Activated T-cell treated with anti-CD3 and anti-CD28 coated beads, Interleukin-2, amount 50 U/mL, for 72 hours (primary cell): ENCODE measurements at places on chromosomes 6 and 20. TPM values are rescaled to one million over a fixed set of nuclear protein-coding genes. Genes with fewer than 3 reads are reported as not detected.

DNA sequence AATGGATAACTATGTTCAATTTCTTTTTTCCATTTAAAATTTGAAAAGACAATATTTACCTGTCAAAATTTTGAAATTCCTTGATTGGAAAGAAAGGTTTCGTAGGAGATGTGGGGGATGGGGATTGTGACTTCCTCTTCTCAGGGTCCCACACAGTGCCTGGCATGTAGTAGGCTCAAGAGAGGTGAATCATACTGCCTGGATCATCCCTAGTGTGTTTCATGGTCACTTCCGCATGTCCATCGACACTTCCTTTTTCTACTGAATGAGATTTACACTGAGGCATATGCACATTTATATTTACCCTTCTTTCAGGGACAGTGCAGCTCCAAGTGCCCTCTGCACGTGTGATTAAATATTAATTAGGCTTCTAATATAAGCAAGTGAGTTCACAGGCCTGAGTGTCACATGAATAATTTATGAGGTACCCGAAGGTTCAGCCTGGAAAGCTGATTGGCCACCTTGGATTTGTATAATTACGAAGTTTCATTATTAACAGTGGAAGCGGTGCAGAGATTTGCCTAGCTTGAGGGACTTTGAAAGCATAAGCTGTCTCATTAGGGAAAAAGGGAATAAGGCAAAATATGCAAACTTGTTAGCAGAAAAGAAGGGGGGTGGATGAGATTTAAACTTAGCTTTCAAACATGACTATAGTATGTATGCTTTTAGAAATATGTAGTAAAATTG is 177.5 kb upstream of the MMS22L start:
- peaks cover 9% of the 10 kb centered on the region for H3K27me3 ChIP-seq
- DNase-seq, result no peak
- no peaks in the 10 kb centered on the region for H3K4me1 ChIP-seq
- H3K4me3 ChIP-seq, result no peak overlapping the region
- H3K36me3 ChIP-seq, result no peaks in the 10 kb centered on the region

GRCh38 chr6:37940074-37940847 is 120.7 kb downstream of the ZFAND3 start:
- no peak overlapping the region for H3K27ac ChIP-seq
- no peaks in the 10 kb centered on the region for H3K36me3 ChIP-seq
- H3K27me3 ChIP-seq, result no peaks in the 10 kb centered on the region
- peaks cover 54% of the 10 kb centered on the region for H3K4me1 ChIP-seq
- no peak for DNase-seq
- no peak overlapping the region for H3K4me3 ChIP-seq

Gene GATA5
- not detected for total RNA-seq

GRCh38 chr6:42774201-42774600 is 7.7 kb upstream of the BICRAL start:
- peaks cover 73% of the 10 kb centered on the region for H3K4me1 ChIP-seq
- H3K4me3 ChIP-seq, result peak overlapping the region; percentile 76
- H3K36me3 ChIP-seq, result peaks cover 1% of the 10 kb centered on the region
- peak; percentile 58 for DNase-seq
- H3K27me3 ChIP-seq, result no peaks in the 10 kb centered on the region

DNA sequence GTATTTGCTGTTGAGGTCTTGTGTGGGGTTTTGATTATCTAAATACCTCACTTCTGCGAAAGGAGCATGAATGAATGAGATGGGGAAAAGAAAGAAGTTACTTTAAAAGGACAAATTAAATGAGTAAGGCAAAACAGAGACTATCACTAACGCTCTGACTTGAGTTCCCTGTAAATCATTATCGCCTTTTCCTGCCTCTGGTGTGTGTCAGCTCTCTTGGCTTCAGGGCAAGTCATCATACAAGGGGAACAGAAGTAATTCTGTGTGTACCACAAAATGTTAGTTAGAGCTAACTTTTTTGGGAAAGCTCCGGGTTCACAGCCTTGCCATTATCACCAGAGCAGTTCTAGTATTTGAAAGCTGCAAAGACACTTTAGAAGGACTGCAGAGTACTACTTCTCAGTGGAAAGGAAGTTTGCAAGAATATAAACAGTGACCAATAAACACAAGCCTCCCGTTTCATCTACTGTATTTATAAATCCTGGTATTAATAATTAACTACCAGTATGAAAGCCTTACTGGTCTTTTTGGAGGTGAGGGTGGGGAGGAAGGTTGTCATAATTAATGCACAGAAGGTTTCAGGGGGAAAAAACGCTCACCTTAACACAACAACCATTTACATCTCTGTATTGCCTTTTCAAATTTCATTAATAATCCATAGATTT is 1.2 kb downstream of the DZANK1 start:
- no peaks in the 10 kb centered on the region for H3K36me3 ChIP-seq
- H3K4me1 ChIP-seq, result peaks cover 13% of the 10 kb centered on the region
- H3K27ac ChIP-seq, result peak overlapping the region; percentile 33
- peak overlapping the region; percentile 86 for H3K4me3 ChIP-seq
- no peak for DNase-seq

- H3K27me3 ChIP-seq, result peaks cover 10% of the 10 kb centered on the region
- no peaks in the 10 kb centered on the region for H3K36me3 ChIP-seq
These were observed 393.6 kb downstream of the CD83 start for GRCh38 chr6:14511061-14511586.

Gene HNF4A
- not detected for total RNA-seq

- H3K4me3 ChIP-seq, result no peak overlapping the region
- peaks cover 4% of the 10 kb centered on the region for H3K36me3 ChIP-seq
- no peaks in the 10 kb centered on the region for H3K4me1 ChIP-seq
- no peak overlapping the region for H3K27ac ChIP-seq
- H3K27me3 ChIP-seq, result peaks cover 2% of the 10 kb centered on the region
These were observed 105.3 kb upstream of the SLC22A16 start for GRCh38 chr6:110581679-110582078.

DNA sequence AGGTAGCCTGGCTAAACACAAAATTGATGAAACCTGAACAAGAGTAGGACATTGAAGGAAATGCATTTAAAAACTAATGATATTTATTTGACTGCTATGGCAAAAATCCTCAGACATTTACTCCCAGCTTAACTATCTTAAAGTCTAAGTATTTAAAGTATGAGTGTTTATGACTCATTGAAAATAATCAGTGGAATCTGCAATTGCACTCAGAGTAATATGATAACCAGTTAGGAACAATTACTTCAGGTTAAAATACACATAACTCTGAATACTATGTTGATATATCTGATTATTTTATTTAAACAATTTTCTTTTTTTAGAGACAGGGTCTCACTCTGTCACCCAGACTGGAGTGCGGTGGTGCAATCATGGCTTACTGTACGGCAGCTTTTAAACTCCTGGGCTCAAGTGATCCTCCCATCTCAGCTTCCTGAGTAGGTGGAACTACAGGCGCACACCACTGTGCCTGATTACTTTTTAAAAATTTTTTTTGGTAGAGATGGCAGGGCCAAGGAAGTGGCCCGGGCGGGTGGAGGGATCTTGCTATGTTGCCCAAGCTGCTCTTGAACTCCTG is 43.9 kb downstream of the FILIP1 start:
- H3K4me3 ChIP-seq, result no peak overlapping the region
- peaks cover 19% of the 10 kb centered on the region for H3K27me3 ChIP-seq
- no peaks in the 10 kb centered on the region for H3K36me3 ChIP-seq
- no peaks in the 10 kb centered on the region for H3K4me1 ChIP-seq

GRCh38 chr6:63527658-63528514 is 44.4 kb upstream of the LOC128125822 start:
- H3K27ac ChIP-seq, result no peak overlapping the region
- peaks cover 24% of the 10 kb centered on the region for H3K4me1 ChIP-seq
- no peak overlapping the region for H3K4me3 ChIP-seq
- H3K36me3 ChIP-seq, result no peaks in the 10 kb centered on the region

DNA sequence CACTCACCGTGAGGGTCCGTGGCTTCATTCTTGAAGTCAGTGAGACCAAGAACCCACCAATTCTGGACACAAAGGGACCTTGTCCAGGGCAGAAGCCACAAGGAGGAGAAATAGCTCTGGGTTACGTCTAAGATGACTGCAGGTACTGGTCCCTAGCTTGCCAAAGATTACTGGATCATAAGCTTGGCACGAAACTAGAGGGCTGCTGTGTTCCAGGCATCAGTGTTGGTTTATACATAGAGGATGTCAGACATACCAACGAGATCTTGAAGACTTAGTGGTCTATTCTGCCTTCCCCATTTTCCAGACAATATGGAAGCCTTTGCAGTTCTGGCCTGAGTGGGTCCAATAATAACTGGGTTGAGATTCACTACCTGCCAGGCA is 175.7 kb downstream of the TBX18 start:
- H3K4me3 ChIP-seq, result peak overlapping the region; percentile 75
- H3K36me3 ChIP-seq, result no peaks in the 10 kb centered on the region
- no peak for DNase-seq
- peaks cover 5% of the 10 kb centered on the region for H3K4me1 ChIP-seq
- H3K27ac ChIP-seq, result no peak overlapping the region

DNA sequence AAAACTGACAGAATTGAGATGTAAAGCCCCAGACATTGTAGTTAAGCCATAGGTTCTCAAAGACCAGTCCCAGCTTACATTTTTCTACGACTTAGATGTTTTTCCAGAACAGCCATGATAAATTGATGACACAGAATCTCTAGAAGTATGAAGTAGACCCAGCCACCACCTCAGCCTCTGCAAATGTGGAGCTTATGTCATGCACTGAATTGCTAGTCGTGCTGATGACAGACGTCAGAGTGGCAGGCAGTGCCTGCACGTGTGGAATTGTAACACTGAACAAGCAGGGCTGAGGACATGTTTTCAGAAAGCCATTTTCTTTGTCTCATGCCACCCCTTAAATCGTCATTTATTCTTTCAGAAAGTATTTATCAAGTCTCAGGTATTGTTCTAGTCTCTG is 72.4 kb upstream of the TMEM181 start:
- no peak for DNase-seq
- no peak overlapping the region for H3K4me3 ChIP-seq
- H3K4me1 ChIP-seq, result peaks cover 12% of the 10 kb centered on the region
- H3K27ac ChIP-seq, result no peak overlapping the region
- H3K36me3 ChIP-seq, result no peaks in the 10 kb centered on the region

- peak overlapping the region; percentile 40 for H3K27ac ChIP-seq
- H3K27me3 ChIP-seq, result no peaks in the 10 kb centered on the region
- peaks cover 3% of the 10 kb centered on the region for H3K36me3 ChIP-seq
These were observed 3.5 kb downstream of the ZFAND3 start for GRCh38 chr6:37822851-37823682.

- H3K4me3 ChIP-seq, result no peak overlapping the region
- H3K27me3 ChIP-seq, result no peaks in the 10 kb centered on the region
- H3K27ac ChIP-seq, result no peak overlapping the region
- H3K36me3 ChIP-seq, result no peaks in the 10 kb centered on the region
- H3K4me1 ChIP-seq, result no peaks in the 10 kb centered on the region
These were observed 84.5 kb upstream of the PRND start for GRCh38 chr20:4637081-4637797.

- no peaks in the 10 kb centered on the region for H3K4me1 ChIP-seq
- H3K27ac ChIP-seq, result no peak overlapping the region
- no peaks in the 10 kb centered on the region for H3K36me3 ChIP-seq
- peaks cover 16% of the 10 kb centered on the region for H3K27me3 ChIP-seq
- no peak overlapping the region for H3K4me3 ChIP-seq
- no peak for DNase-seq
These were observed 117.5 kb upstream of the KCNQ5 start for GRCh38 chr6:72504406-72504805.

GRCh38 chr6:85561750-85562357 is 31.8 kb downstream of the SNX14 start:
- peaks cover 11% of the 10 kb centered on the region for H3K36me3 ChIP-seq
- no peaks in the 10 kb centered on the region for H3K27me3 ChIP-seq
- no peak overlapping the region for H3K4me3 ChIP-seq
- H3K27ac ChIP-seq, result no peak overlapping the region

Gene CDC5L
- 17.9 TPM for total RNA-seq
